T follicular helper cell (primary cell): ENCODE measurements at places on chromosomes 6 and 20.

GRCh38 chr6:3314621-3315467, 56.1 kb downstream of the PSMG4 start:
- no peak for DNase-seq

DNA sequence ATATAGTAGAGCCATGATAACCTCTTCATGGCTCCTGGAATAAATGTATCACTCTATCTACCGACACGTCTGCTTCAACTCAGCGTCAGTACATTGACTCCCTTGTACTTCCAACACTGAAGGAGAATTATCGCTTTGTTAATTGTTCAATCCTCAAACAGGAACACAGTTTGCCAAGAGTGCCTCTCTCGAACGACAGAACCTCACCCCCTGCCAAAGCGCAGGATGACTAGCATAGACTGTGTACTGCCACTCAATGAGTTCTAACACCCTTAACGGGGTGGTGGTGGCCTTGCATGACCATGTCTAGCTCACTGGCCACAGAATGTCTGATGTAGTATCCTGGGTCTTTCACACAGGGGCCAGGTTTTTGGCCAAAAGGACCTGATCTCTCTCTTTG, 81.4 kb upstream of the HEY2 start:
- DNase-seq, result no peak

DNA sequence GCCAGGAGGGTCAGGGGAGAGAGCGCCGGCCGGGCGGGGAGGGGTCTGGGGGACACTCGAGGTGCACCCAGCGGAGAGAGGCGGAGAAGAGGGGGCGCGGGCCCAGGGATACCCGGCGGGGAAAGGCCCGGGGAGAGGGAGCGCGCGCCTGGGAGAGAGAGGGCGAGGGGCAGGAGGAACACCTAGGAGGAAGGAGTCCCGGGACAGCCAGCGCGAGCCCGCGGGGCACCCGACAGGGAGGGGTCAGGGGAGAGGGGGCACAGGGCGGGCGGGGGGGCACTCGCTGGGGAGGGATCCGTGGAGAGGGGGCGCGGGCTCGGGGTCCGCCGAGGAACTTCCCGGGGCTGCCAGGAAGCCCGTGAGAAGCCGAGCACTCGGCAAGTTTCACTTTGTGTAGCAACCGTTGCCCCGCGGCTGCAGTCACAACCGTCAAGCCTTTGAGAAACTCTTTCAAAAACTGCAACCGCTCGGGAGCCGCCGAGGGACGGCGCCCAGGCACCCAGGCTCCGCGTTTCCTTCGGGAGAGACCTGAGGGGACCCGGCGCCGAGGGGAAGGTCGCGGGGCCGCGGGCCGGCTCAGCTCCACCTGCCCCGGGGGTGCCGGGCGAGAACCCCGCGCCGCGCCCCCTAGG, 471 bp downstream of the EZR start:
- DNase-seq, result peak; percentile 55

DNA sequence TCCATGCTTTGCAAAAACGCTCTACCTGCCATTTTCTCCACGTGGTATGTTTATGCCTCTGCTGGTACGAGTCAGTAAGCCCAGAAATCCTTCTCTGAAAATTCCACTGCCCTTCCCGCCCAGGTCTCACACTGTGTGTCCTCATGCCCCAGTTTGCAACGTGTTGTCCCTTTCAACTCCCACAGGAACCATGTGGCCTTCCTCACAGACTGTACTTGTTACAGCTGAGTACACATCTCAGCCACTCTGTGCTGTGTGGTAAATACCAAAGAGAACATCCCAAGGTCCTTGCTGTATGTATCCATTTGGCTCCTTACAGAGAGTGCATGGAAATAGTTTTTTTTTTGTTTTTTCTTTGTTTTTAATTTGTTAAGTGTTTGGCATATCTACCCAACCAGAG, 56.9 kb downstream of the RTN4IP1 start:
- no peak for DNase-seq

GRCh38 chr6:67666177-67666964, 968.7 kb upstream of the ADGRB3 start:
- no peak for DNase-seq

DNA sequence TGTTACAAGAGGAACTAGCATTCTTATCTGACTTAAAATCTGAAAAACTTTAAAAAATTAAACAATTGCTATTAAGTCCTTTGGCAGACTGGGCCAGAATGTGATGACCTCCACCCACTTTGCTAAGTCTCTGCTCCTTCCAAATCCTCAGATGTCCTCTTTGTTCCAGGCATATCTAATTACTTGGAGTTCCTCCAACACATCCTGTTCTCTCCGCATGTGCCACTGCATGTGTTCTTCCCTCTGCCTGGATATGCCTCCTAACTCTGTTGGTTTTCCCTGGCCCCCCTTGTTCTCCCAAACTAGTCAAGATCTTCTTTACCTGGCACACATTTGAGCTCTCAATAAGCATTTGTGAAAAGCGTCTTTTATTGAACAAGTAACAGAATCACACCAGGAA, 23.1 kb downstream of the ELOVL2 start:
- no peak for DNase-seq

GRCh38 chr6:31940256-31940664, 5.6 kb upstream of the CFB start:
- no peak for DNase-seq

DNA sequence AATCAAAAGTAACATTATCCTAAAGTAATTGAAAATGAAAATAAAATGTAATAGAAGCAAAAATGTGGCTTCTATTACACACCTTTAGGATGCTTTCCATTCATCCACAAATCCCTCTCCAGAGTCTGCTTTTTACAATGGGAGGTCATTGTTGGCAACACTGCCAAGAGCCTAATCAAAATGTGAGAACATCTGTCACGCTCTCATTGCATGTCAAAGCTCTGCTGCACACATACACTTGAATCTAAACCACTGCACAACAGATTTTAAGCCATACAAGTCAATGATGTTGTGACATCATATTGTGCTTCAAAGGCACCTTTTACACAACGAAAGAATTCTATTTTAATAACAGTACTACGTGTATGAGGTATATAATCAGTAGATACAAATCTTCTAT, 82.1 kb downstream of the PREP start:
- no peak for DNase-seq

DNA sequence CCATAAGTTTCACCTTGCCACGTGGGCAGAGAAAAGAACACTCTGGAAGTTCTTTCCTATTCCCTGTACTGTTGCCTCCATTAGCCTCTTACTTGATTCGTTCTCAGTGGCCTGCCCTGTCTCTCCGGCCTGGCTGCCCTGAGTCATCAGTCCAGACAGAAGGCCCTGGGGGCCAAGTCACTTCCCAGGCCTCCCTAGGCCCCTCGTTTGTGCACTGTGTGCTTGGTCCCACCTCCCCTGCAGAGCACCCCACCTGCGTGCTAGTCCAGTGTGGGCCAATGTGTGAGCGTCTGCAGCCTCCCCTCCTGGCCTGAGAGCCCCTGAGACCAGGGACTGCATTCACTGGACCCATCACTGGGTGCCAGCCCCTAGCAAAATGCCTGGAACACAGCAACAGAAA, 191.2 kb upstream of the RREB1 start:
- DNase-seq, result no peak

- DNase-seq, result no peak
Observed at GRCh38 chr6:169499848-169500247, 202.0 kb downstream of the WDR27 start.

GRCh38 chr20:19099596-19100545, 112.6 kb upstream of the SLC24A3 start:
- DNase-seq, result no peak

DNA sequence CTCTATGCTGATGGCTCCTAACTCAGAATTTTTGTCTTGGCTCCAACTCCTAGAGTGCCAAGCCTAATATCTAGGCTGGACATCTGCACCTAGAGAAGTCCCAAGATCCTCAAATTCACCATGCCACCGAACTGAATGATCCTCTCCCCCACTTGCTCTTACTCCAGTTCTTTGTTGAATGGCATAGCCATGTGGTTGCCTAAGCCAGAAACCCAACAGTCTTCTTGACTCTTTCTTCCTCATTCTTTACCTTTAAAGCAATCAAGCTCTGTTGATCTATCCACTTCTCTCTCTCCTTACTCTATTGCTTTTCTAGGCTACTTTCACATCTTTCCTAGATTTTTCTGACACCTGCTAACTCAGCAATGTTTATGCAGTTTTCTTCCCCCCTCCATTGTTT, 126.5 kb upstream of the FOXO3 start:
- DNase-seq, result no peak

- no peak for DNase-seq
Observed at GRCh38 chr6:149134511-149134933, 183.0 kb upstream of the TAB2 start.

GRCh38 chr6:22152841-22153240, 144.0 kb downstream of the PRL start:
- no peak for DNase-seq

- DNase-seq, result no peak
Observed at GRCh38 chr20:49115564-49115963, 69.5 kb downstream of the CSE1L start.

DNA sequence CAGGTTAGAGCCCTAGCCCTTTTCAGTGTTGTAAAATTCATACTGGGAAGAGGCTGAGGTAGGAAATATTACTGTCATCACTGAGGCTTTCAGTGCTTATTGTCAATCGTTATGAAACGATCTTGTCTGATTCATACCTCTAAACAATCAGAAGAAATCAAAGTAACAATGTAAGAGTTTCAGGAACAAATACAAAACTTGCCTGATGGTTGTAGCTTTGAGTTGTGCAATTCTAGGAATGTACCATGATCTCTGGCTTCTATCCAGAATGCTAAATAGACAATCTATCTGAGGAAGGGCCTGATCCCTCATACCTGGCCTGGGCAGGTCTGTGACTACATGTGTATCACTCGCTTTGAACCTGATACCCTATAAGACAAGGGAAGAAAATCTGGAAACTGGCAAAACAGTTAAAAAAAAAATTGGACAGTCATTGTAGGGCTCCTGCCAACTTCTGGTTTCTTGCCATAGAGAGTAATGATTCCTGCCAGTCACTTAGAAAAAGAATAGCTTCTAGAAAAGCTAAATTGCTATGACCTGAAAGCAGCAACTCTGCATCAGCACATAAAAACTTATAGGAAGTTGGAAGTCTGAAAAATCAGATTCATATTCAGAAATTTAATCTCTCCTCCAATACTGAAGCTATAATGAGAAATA, 234.7 kb downstream of the BTBD9 start:
- no peak for DNase-seq

GRCh38 chr20:43825051-43825402, 89.6 kb upstream of the TOX2 start:
- DNase-seq, result no peak

DNA sequence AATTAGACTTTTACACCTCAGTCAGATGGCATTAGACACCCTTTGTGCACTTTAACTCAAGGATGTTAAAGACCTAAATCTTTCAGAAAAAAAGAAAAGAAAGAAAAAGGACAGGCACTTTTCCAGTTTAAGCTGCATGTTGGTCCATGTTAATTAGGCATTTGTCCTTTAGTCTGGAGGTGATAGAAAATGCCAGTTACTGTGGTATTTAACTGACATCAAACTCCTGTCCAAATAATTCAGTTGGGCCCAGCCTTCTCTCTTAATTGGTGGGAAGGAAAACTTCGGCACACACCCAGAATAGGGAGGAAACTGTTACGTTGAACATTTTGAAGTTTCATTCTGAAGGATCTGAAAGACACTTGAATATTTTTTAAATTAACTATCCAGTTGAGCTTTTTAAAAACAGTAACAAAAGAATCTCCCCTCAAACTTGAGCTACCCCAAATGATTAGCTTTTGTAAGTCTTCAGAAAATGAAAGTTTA, 30.3 kb downstream of the RREB1 start:
- no peak for DNase-seq

GRCh38 chr6:44339763-44340625, 2.5 kb upstream of the SPATS1 start:
- DNase-seq, result no peak

GRCh38 chr20:62439218-62439617, 11.9 kb upstream of the RBBP8NL start:
- no peak for DNase-seq

DNA sequence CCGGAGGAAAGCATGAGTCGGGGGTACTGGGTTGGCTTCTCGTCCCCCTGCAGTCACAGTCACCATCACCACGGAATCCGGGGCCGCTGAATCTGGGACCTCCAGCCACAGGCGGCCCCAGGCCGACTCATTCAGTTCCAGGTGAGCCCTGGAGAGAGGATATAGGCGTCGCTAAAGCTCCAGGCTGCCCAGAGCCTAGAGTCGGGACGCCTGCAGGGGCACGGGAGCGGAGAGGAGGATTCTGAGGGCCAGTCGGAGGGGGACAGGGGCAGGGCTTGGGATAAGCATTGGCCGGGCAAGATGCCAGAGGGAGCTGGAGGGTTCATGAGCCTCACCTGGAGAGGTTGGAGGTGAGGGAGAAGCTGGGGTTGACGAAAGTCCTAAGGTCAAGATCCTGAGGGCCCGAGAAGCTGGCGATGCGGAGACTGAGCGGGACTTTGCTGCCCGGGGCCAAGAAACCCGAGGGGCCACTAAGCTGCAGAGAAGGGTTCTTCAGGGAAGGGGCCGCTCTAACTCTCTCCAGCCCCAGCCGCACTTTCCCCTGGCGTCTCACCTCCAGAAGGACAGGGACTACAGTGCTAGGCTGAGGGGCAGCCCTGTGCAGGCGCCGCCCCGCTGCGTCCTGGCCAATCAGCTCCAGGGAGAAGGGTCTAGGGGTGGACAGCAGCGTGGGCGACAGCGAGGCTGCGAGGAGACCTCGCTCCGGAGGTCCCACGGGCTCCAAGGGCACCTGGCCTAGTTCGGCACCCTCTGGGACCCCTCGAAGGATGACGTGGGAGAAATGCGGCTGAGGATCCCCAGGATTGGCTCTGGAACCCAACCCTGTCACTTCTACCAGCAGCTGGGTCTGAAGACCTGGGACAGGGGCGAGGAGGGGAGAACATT, 3.7 kb downstream of the SAPCD1 start:
- no peak for DNase-seq

DNA sequence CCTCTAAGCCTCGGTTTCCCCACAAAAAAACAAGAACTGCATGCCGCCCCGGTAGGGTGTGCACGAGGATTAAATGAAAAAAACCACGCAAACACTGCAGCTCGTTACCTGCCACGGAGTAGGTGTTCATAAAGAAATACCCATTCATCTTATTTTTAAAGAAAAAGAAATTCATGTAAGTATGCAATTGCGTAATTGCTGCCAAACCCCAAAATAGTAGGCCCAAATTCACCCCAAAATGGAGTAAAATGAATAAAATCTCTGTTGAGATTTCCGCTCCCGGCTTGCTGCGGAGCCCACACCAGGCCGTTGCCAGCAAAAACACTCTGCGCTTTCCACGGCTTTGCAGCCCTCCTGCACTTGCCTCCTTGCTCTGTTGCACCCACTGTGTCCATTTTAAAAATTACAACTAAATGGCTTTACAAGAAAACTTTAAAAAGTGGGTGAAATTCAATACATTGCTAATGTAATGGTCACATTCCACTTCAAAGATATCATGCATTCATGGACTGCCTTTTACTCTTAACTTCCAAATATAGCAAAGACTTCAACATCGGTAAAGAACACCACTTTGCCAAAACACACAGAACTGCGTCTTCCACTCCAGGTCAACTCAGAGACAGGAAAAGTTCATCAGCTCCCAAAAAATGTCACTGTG, 125.0 kb downstream of the ZMYND8 start:
- no peak for DNase-seq

DNA sequence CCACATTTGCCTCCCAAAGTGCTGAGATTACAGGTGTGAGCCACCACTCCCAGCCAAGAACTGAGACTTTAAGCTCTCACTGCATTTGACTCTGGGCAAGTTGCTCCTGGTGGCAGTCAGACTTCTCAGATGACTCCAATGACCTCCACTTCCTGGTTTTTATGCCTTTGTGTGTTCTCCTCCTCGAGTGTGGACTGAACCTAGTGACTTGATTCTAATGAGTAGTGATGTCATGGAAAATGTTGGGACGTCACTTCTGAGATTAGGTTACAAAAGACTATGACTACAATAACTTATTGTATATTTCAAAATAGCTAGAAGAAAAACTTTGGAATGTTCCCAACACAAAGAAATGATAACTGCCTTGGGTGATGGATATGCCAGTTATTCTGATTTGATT, 12.0 kb downstream of the SPINT3 start:
- DNase-seq, result no peak
